ENCODE measurements at places on chromosomes 1 and 21.

DNA sequence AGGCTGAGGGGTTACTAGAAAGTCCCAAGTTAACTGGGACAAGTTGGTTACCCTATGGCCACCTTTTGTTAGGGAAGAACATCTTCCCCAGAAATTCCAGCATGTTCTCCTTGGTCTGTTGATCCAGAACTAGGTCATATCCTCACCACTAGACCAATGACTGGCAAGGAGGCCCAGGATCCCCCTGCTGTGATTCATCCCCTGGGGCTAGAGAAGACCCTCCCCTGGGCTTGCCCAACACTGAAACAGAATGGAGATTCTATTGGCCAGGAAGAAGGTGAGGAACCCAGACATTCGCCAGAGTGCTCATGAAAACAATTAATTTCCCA is 90.1 kb upstream of the SIM2 start:
- DNase-seq = no peak

GRCh38 chr1:53470155-53470554 is 11.0 kb downstream of the DMRTB1 start:
- no peak for DNase-seq

DNA sequence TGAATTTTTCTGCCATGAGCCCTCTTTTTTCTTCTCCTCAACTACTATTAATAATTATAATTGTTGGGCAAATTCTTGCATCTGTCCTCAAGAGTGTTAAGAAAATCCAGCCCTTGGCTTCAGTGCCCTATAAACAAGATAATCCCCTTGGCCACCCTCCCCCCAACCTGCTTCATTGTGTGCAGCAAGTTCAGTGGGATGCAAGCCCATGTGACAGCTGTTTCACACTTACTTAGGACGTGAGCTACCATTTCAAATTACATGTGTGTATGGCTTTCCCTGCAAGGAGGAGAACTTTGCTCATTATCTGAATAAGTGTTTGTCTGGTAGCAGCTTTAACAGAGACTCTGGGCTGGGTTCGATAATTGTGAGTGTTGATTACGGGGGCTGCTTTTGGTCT is 276.2 kb downstream of the CACNA1E start:
- no peak for DNase-seq

GRCh38 chr1:111802984-111803383 is 47.3 kb downstream of the DDX20 start:
- no peak for DNase-seq

- DNase-seq = no peak
Observed at GRCh38 chr1:110266834-110267233, 56.7 kb downstream of the KCNC4 start.

GRCh38 chr1:10791105-10791951 is 5.1 kb downstream of the CASZ1 start:
- DNase-seq = no peak

- DNase-seq = no peak
Observed at GRCh38 chr1:69710484-69711189, 142.9 kb downstream of the LRRC7 start.

DNA sequence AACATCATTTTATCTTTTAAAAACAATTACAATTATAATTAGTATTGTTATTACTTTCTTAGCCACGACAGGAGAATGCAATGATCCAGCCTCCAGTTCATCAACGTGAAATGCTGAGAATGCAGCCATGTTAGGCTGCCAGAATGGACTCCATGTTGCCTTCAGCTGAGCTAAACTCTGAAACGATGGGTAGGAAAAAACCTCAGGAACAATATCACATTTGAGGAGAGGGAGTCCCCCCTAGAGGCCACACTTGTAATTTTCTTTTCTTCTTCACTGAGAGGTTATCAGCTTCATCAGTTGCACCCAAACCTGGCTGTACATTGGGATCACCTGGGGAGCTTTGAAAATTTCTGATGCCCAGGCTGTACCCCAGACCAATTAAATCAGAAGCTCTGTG is 34.6 kb upstream of the DNAH14 start:
- no peak for DNase-seq

- no peak for DNase-seq
Observed at GRCh38 chr1:49106445-49106844, 329.8 kb upstream of the BEND5 start.

GRCh38 chr1:209733409-209734192 is 22.3 kb upstream of the TRAF3IP3 start:
- no peak for DNase-seq

GRCh38 chr21:31115249-31115648 is 77.0 kb upstream of the KRTAP19-8 start:
- DNase-seq = no peak

All from memory B cell (primary cell).